PC-9 (cell line): ENCODE measurements at places on chromosomes 11 and 22.
A peak's percentile ranks its signal among the peaks of the same experiment; 100 is the strongest.

GRCh38 chr11:68927280-68928135 lies 23.8 kb downstream of the IGHMBP2 start:
- peaks cover 30% of the 10 kb centered on the region for H3K36me3 ChIP-seq
- H3K27ac ChIP-seq = no peak overlapping the region
- H3K4me1 ChIP-seq = peaks cover 5% of the 10 kb centered on the region; the same call in 1 of the 2 replicates
- H3K4me3 ChIP-seq = no peak overlapping the region

GRCh38 chr11:72594493-72595291 lies 79.5 kb downstream of the PDE2A start:
- no peak overlapping the region for H3K27ac ChIP-seq
- no peaks in the 10 kb centered on the region for H3K27me3 ChIP-seq
- no peak for DNase-seq
- no peaks in the 10 kb centered on the region for H3K36me3 ChIP-seq

DNA sequence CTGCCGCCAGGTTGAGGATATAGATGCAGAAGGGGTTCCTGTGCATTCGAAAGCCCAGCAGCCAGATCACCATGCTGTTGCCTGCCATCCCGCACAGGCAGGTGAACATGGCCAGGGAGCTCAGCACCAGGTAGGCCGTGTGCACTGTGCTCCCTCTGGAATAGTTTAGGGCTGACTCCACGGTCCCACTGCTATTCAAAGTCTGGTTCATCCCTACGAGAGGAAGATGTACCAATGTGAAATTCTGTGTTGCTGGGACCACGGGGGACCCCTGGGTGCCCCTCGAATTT lies at the start of gene MRGPRD:
Gene MRGPRD (minus strand): TSS at position 211 of the 290 bp plus-strand sequence. CDS start 0 bp downstream, at position 211.
- H3K27ac ChIP-seq = no peak within 1 kb of the TSS
- H3K27me3 ChIP-seq = peaks cover 15% of the 10 kb centered on the region
- DNase-seq = no peak
- H3K4me1 ChIP-seq = no peaks in the 10 kb centered on the region
- H3K36me3 ChIP-seq = no peaks in the 10 kb centered on the region

DNA sequence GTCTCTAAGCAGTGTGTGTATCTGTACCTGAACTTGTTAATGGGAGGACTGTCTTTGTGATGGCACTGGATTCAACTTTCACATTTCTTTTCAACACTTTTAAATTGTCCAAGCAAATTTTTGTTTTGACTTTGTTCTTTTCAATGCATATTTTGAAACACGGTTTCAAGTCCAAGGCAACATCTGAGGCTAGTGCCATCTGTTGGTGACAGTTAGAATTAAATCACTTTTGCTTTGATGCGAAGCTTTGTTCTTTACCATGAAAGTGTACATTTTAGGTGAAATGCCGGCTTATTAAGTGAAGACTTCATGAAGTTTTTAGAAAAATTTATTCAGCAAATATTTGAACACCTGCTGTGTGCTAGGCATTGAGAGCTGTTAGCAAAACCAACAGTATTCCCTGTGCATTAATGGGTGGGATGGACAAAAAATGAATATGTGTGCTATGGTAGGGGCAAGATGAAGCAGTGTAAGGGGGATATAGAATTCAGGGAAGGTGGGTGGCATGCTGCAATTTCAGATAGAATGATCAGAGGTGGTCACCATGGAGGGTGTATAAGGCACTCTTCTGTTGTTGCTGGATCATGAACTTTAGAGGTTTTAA lies 70.2 kb downstream of the DDX10 start:
- 0 out of 2 replicates have a peak, but pooled peaks cover 9% of the 10 kb centered on the region for H3K4me1 ChIP-seq
- H3K4me3 ChIP-seq = no peak overlapping the region
- H3K36me3 ChIP-seq = 0 out of 2 replicates have a peak, but pooled peaks cover 7% of the 10 kb centered on the region
- no peak for DNase-seq
- H3K27me3 ChIP-seq = no peaks in the 10 kb centered on the region
- H3K27ac ChIP-seq = no peak overlapping the region

GRCh38 chr22:43654271-43654670 lies 157.8 kb downstream of the EFCAB6 start:
- no peaks in the 10 kb centered on the region for H3K4me1 ChIP-seq
- DNase-seq = no peak
- no peak overlapping the region for H3K4me3 ChIP-seq
- H3K36me3 ChIP-seq = no peaks in the 10 kb centered on the region
- H3K27ac ChIP-seq = no peak overlapping the region

DNA sequence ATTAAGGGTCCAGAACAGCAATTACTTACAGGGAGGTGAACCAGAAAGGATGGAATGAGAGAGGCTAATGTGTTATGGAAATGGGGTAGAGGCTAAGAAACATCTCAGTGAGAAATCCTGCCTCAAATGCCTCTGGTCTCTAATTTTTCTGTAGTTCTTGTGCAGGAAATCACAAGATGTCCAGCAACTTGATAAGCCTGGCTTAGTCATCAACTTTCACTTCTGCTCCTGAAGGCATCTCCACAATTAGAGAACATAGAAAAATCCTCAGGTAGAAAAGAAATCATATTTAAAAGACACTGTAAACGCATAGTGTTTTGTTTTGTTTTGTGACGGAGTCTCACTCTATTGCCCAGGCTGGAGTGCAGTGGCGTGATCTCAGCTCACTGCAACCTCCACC lies 18.7 kb downstream of the MRGPRX4 start:
- no peak for DNase-seq
- no peak overlapping the region for H3K27ac ChIP-seq
- no peaks in the 10 kb centered on the region for H3K36me3 ChIP-seq
- H3K4me1 ChIP-seq = no peaks in the 10 kb centered on the region

DNA sequence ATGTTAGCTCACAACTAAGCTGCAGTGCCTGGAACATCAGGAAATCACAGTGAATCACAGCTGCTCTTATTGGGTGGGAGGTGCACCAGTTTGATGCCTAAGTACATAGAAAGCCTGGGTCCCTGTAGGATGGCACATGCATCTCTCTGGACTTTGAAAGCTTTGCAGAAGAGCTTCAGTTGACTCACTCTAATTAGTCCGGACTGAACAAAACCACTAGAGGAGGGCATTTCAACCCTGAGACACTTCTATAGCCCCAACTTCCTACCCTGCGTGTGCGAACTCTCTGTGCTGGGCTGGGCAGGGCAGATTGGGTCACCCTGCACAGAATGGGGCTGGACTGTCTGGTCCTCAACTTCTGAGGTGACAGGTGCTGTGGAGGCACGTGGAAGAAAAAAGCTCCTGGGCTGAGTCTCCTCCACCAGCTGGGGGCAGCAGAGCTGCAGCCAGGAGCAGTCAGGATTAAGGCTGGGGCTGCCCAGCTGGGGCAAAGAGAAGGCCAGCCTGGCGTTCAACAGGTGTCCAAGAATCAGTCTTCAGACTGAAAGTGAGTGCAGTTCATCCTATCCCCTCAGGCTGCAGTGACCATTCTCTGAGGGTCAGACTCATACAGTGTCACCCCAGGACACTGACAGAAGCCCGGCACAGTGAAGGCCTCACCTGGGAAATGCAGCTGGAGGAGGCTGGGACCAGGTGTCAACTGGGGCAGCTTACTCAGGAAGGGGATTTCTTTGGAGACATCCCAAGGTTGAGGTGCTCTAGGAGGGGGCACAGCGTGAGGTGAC lies 22.1 kb downstream of the GGTLC2 start:
- DNase-seq = peak; percentile 9
- no peaks in the 10 kb centered on the region for H3K36me3 ChIP-seq
- H3K4me3 ChIP-seq = no peak overlapping the region
- no peaks in the 10 kb centered on the region for H3K4me1 ChIP-seq
- H3K27ac ChIP-seq = no peak overlapping the region

- H3K27me3 ChIP-seq = no peaks in the 10 kb centered on the region
- peak overlapping the region; percentile 98 for H3K27ac ChIP-seq
- H3K36me3 ChIP-seq = peaks cover 25% of the 10 kb centered on the region
- DNase-seq = no peak
Measured at GRCh38 chr11:57764021-57764420, 2.4 kb downstream of the CTNND1 start.

- H3K36me3 ChIP-seq = no peaks in the 10 kb centered on the region
- H3K4me3 ChIP-seq = no peak overlapping the region
- H3K27ac ChIP-seq = no peak overlapping the region
- DNase-seq = no peak
- H3K27me3 ChIP-seq = 0 out of 2 replicates have a peak, but pooled peaks cover 21% of the 10 kb centered on the region
Measured at GRCh38 chr11:44866286-44866685, 84.4 kb downstream of the TP53I11 start.

DNA sequence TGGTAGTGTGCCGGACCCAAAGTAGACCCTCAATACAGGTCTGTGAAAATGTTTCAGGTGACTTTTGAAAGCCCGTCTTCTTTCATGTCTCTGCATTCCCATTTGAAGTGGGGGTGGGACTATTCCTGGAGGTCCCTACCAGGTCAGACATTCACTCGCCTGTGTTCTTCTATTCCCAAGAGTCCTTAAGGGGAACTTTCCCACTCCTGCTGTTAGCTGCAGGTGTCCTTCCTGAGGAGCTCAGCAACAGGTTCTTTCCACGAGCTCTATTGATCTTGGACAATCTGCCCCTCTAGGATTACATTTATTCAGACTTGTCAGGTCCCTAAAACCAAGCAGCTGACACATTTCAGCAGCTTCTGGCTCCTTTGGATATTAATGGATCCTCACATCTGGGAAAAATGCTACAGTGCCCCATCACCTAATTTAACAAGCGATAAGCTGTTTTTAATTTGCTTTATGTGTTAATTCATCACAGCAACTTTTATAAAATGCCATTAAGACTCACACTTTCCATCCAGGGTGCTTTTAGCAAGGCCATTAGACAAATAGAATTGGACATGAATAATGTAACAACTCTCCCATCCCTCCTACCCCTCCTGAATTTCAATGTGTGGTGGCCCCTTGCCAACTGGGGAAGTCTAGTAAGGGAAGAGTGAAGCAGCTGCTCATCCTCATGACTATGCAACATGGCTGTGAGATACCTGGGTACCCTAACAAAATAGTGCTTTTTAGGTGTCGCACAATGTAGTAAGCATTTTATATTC lies 259.5 kb upstream of the CCDC90B start:
- no peak overlapping the region for H3K4me3 ChIP-seq
- no peaks in the 10 kb centered on the region for H3K36me3 ChIP-seq
- no peak overlapping the region for H3K27ac ChIP-seq
- peaks cover 2% of the 10 kb centered on the region; the same call in 1 of the 2 replicates for H3K27me3 ChIP-seq

DNA sequence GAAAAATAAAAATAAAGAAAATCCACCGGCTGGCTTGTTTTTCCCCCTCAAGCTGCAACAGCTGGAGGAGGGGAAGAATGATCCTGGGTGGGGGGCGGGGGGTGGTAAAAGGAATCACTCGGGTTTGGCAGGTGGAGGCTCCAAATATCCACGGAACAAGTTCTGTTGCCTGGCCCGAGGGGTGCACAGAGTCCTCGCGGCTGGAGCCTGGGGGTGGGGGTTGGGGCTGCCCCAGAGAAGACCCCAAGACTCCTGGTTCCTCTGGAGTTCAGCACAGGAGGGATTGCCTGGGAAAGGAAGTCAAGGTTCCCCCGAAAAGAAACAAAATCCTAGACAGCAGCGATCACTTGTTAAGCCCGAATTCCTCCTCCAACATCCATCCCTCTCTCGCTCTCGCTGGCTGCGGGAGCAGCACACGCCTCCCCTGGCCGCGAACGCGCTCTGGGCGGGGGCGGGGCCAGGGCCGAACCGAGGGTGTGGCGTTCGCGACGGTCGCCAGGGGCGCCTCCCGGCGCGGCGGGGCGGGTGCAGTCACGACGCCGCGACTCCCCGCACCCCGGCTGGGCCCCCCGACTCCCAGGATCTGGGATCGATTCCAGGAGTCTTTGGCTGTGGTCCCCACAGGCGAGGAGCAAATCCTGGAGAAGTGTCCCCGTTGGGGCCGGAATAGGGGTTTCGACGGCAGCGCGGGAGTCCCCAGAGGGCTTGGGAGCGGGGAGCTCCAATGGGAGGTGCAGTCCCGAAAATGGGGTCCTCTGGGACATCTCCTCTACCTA lies at the start of gene KCNA4:
Gene KCNA4 (minus strand): TSS at position 443 of the 776 bp plus-strand sequence. CDS start 4,352 bp downstream, outside the sequence.
- no peaks in the 10 kb centered on the region for H3K4me1 ChIP-seq
- no peaks in the 10 kb centered on the region for H3K36me3 ChIP-seq
- H3K4me3 ChIP-seq = no peak within 1 kb of the TSS
- H3K27ac ChIP-seq = no peak within 1 kb of the TSS
- no peak for DNase-seq
- H3K27me3 ChIP-seq = peaks cover 48% of the 10 kb centered on the region

DNA sequence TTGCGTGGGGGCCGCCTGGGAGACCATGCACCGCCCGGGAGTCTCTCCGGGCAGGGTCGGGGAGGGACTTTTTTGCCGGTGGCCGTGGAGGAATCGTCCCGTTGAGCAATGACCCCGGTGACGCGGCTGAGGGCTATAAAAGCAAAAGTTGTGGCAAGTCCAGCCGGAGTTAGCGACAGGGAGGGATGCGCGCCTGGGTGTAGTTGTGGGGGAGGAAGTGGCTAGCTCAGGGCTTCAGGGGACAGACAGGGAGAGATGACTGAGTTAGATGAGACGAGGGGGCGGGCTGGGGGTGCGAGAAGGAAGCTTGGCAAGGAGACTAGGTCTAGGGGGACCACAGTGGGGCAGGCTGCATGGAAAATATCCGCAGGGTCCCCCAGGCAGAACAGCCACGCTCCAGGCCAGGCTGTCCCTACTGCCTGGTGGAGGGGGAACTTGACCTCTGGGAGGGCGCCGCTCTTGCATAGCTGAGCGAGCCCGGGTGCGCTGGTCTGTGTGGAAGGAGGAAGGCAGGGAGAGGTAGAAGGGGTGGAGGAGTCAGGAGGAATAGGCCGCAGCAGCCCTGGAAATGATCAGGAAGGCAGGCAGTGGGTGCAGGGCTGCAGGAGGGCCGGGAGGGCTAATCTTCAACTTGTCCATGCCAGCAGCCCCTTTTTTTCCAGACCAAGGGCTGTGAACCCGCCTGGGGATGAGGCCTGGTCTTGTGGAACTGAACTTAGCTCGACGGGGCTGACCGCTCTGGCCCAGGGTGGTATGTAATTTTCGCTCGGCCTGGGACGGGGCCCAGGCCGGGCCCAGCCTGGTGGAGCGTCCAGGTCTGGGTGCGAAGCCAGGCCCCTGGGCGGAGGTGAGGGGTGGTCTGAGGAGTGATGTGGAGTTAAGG lies at the start of gene NEAT1:
Gene NEAT1 (plus strand): TSS at position 166 of the 883 bp plus-strand sequence.
- H3K27me3 ChIP-seq = no peaks in the 10 kb centered on the region
- DNase-seq = peak; percentile 70
- H3K27ac ChIP-seq = peak within 1 kb of the TSS; percentile 100

GRCh38 chr11:73384872-73385689 lies 8.9 kb downstream of the RELT start:
- 0 out of 2 replicates have a peak, but pooled peaks cover 14% of the 10 kb centered on the region for H3K4me1 ChIP-seq
- DNase-seq = no peak
- H3K27ac ChIP-seq = no peak overlapping the region
- H3K36me3 ChIP-seq = no peaks in the 10 kb centered on the region
- H3K4me3 ChIP-seq = no peak overlapping the region
- H3K27me3 ChIP-seq = no peaks in the 10 kb centered on the region

- no peak overlapping the region for H3K4me3 ChIP-seq
- peaks cover 6% of the 10 kb centered on the region for H3K4me1 ChIP-seq
- H3K27me3 ChIP-seq = no peaks in the 10 kb centered on the region
- H3K27ac ChIP-seq = no peak overlapping the region
- no peaks in the 10 kb centered on the region for H3K36me3 ChIP-seq
Measured at GRCh38 chr11:9081153-9081552, 10.2 kb downstream of the SCUBE2 start.

DNA sequence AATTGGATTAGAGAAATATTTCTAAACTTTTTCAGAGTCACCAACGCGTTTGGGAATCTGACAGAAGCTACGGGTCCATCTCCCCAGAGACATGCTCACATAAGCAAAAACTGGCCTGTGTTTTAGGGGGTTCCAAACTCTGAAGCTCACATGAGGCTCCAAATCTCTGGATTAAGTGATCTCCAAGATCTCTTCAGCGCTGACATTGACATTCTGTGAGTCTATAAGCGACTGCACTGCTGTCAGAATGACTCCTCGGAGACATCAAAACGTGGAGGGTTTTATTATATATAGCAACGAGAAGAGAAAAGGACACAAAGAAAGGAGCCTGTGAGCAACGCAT lies 642 bp upstream of the SIK2 start:
- no peak for DNase-seq
- H3K4me1 ChIP-seq = peaks cover 37% of the 10 kb centered on the region
- H3K36me3 ChIP-seq = no peaks in the 10 kb centered on the region
